ENCODE measurements at places on chromosomes 12 and 14.

- no peak for DNase-seq
Observed at GRCh38 chr14:71469643-71470335, 462.4 kb upstream of the RGS6 start.

GRCh38 chr12:113634474-113634873 is 162.8 kb upstream of the LHX5 start:
- no peak for DNase-seq

DNA sequence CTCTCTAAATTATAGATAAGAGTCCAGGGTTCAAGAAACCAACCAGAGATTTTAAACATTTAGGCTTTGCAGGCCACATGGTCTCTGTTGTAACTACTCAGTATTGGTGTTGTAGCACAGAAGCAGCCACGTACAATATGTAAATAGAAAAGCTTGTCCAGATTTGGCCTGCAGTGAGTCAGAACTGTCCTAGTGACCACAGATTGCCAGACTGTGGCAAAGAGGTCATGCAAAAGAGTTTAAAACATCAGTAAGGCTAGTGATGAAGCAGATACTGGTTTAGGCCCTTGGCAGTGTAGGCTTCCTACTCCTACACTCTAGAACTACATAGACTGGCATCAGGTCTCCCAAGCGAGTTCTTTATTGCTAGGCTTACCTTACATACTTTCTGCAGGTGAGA is 117.6 kb upstream of the GARIN6 start:
- DNase-seq = no peak

GRCh38 chr12:11719678-11720099 is 70.2 kb downstream of the ETV6 start:
- peak; percentile 84 for DNase-seq

GRCh38 chr12:97169889-97170567 is 263.0 kb downstream of the NEDD1 start:
- DNase-seq = no peak
